ENCODE measurements at places on chromosomes 5 and 9.

DNA sequence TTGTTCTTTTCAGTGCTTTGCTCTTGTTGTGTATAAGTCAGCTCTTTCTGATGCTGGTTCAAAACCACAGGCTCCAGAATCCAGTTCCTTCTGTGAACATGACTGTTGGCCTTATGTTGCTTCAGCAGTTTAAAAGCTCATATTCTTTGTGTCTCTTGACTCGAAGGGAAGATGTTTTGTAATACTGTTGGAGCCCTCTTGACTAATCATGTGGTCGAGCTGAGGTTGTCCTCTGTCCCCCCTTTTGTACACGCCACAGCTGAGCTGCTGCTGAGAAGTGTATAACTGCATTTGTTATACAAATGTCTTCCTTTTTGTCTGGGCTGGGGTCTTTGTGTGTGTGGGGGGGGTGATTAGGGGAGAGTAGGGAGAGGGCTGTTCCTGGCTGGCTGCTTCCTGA, 35.8 kb downstream of the SLC36A1 start:
- DNase-seq: no peak

DNA sequence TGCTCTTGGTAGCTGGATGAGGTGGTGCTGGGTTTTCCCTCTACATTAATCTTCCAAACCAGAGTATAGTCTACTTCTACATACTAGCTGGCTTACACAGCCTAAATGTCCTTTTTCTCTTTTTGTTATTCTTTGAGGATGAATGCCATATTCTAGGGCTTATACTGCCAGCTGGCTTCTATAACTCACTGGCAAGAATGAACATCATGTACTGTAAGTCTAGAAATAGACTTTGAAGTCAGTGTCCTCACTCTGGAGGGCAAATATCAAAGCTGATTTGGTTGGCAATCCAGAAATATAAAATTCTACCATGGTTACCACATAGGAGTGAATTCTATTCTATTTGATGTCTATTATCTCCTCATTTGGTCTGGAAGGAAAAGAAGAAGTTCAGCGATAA, 251.7 kb upstream of the TYRP1 start:
- DNase-seq: no peak

- no peak for DNase-seq
Measured at GRCh38 chr5:52119768-52120167, 667.9 kb upstream of the ITGA1 start.

- DNase-seq: peak; percentile 85
Measured at GRCh38 chr5:132466433-132467286, 23.9 kb downstream of the IRF1 start.

GRCh38 chr9:75983319-75984045, 93.0 kb downstream of the PCSK5 start:
- no peak for DNase-seq

DNA sequence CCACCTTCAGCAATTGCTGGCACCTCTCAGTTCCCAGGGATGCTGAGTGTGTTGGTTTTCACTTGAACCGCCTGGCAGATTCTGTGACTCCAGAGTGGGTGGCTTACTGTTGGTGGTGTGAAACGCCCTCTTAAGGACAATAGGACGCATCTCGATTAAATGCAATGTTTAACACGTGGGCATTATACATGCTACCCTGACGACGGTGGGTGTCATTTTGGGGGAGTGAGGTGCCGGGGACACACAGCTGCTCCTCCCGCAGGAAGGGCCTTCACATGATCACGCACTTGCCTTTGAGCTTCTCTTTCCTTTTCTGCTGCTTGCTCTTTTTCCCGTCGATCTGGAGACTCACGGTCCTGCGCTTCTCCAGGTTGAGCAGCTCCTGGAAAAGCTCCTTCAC, 29.7 kb downstream of the DIRAS2 start:
- no peak for DNase-seq

All from fibroblast of skin of scalp (primary cell).